NCI-H1105 (cell line): ENCODE measurements at places on chromosomes 5 and 9.

DNA sequence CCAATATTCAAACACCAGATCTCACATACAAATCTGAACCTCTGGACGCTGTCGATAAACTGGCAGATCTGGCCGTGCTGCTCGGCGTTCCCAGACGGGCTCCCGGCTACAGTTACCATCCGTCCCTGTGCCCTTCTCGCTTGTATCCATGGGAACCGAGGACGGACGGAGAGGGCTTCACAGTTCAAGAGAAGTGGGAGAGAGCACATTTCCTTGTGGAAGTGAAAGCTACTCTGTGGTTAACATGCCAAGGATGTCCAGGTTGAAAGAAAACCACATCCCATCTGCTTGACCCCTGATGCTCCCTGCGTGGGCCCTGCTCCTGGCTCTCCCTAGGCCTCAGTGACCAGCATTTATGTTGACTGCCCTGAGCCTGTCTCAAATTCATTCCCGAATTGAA lies 6.3 kb upstream of the DBN1 start:
- no peak for DNase-seq

- no peak for DNase-seq
Measured at GRCh38 chr5:418162-419121, 24.5 kb upstream of the EXOC3 start.

- no peak for DNase-seq
Measured at GRCh38 chr5:58902765-58903164, 319.9 kb downstream of the RAB3C start.

GRCh38 chr5:1796371-1797102 lies 3.1 kb downstream of the MRPL36 start:
- no peak for DNase-seq

GRCh38 chr9:35688558-35689541 lies 875 bp downstream of the TPM2 start:
- DNase-seq = no peak

DNA sequence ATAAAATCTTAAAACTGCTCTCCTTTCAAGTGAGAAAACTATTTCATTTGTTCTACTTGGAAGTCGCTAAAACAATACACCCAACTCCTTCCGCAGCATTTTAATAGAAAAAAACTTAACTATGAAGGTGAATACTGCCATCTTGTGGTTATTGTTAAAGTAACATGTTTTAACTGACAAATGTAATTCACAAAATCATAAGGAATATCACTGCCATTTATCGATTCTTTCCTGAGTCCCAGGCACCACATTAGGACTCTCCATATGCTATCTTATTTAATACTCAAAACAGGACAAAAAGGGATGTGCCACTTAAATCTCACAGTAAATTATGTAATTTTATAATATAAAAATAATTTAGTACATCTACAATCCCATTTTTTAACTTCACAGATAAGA lies 130.5 kb upstream of the ITGA1 start:
- DNase-seq = peak; percentile 60

DNA sequence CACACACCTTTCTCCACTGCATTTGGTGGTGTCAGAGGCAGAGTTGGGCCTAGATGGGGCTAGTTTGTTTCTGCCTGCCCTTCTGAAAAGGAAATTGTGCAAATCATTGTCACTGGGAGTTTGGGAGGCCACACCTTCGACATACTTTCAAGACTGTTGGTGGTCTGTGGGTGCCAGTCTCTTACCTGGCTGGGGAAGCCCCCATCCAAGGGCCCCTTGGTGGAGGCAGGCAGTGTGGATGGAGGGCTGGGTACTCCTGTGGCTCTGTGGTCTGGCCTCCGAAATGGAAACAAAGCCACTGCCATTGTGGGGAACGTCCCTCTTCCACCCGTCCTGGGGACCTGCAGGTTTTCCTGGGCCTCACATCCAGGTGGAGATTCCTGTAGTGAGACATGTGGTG lies 10.9 kb upstream of the PHYHD1 start:
- no peak for DNase-seq

DNA sequence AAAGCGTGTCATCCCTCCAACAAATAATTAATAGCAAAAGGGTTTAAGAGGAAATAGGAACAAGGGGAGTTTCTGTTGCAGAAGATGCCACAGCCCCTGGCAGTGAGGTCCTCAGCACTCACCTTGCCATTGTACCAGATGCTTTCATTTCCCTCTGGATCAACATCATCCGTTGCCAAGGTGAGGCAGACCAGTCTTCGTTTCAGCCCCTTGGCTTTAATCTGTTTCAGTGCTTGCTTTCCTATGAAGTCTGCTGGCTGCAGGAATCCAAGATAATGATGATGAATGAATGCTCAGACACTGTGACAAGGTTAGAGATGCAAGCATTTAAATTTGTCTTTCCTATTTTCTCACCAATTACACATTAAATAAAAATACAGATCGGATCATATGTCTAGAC lies 20.0 kb upstream of the ARSB start:
- no peak for DNase-seq

GRCh38 chr9:15308511-15308910 lies 1.5 kb upstream of the TTC39B start:
- no peak for DNase-seq

DNA sequence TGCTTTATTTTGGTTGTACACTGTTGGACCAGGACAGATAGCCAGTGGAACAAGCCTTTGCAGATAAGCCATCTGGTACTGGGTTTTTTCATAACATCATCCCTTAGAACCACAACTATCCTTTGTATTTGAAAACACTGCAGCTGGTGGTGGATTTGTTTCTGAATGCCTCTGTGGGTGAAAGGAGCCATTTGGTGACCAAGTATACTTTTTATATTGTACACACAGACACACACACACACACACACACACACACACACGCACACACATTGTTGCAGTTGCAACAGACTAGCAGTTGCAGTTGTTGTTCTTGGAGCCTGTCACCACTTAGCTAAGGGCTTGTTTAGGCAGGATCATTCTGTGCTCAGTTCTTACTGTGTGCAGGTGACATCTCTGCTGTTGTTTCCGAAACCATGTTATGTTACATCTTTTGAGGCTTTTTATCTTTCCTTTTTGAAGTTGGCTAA lies 22.9 kb upstream of the CAVIN4 start:
- peak; percentile 1 for DNase-seq

DNA sequence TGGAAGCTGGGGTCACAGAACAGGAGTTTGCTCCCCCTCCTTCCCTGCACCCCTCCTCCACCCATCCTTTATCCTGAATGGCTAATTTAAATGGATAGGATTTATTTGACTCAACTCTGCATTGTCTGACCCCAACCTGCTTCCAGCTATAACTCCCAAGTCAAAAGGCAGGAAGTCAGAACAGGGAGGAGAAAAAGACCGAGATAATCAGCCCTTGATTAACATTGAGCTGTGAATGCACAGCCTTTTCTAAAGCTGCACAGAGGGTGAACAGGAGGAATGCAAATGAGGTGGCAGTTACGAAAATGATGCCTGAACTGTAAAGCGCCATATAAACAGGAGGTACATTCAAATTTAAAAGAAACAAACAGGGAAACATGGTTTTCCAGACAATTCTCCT lies 152.8 kb downstream of the SPOCK1 start:
- DNase-seq = no peak

- no peak for DNase-seq
Measured at GRCh38 chr9:111897601-111898137, 1.1 kb downstream of the UGCG start.

DNA sequence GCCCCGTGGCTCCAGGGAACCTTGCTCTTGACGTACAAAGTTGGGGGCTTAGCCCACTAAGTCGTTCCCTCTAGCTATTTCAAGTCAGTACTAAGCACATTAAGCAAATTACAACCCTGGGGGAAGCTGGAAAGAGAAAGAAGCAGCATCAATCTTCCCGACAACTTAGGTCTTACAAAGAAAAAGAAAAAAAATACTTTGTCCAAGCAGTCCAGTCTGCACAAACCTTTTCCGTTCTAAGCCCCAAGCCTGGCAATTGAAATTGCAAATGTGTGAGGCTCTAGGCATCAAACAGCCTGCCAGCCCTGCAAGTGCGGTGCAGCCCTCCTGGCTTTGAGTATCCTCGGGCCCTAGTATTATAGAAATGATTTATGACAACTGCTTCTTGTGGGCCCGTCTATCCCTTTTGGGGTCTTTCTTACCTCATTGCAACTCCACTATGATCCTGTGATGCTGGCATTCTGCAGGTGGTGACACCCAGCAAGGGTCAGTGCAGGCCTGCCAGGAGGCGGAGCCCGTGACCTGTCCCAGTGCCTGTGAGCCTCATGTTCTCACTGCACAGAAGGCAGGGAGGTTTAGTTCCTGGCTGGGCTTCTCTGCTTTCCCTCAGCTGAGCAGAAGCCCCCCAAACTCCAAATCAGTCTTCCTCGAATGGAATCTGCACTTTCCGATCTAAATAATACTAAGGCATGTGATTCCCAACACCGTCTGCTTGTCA lies 232.3 kb upstream of the IRX2 start:
- no peak for DNase-seq

GRCh38 chr5:53039855-53040254 lies 50.7 kb downstream of the ITGA2 start:
- no peak for DNase-seq

DNA sequence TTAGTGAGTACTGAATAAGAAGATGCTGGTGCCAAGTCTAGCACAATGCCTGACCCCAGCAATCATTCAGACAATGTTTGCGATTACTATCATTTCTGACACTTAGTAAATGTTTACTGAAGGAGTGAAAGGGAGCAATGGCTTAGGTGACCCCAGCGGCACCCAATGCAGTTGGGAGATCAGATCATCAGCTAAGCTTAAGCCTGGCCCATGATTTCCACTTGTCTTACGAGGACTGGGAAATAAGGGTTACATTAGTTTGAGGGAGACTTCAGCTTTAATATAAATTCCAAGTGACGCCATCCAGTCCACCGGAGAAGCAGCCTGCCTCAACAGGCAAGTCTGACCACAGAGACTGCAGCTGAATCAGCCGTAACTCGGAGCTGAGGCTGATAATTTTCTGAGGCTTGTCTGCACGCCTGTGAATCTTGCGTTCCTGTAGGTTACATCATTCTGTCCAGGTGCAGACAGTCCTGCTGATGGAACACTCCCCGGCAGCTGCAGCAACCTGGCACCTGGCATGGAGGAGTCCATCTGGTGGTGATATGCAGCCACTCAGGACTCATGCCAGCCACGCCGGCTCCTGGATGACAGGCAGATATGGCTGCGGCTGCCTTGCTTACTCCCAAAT lies 34.9 kb upstream of the FGF1 start:
- peak; percentile 73 for DNase-seq

DNA sequence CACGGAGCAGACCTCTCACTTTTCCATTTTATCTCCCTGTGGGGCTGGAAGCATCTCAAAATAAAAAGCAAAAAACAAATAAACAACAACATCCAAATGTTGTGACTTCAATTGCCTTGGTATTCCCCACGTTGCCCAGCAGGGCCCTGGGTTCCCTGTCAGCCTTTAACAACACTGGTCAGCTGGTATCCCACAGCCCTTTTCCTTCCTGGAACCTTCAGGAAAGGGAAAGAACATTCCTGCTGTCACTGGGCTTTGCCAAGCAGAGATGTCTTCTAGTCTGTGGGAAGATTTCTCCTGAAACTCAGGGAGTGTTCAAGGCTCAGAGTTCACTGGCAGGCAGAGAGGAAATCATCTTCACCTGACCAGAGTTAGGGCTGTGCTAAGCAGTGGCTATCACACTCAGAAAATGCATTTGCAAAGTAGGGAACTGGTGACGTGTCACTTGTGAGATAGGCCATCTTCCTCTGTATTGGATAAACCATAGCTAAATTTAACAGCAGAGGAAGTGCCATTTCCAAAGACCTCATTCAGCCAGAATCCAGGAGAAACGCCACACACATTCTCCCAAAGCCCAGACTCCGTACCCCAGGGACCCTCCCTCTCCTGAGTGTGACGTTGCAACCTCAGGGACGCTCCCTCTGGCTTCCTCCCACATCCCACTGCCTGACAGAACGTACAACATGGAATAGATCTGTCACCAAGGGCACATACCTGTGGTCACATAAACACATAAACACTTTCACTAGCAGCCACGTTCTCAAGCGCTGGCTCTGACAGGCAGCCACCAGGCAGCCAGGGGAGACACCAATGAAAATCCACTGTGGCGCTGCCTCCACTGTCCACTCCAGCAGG lies 274.0 kb upstream of the DAPK1 start:
- no peak for DNase-seq

DNA sequence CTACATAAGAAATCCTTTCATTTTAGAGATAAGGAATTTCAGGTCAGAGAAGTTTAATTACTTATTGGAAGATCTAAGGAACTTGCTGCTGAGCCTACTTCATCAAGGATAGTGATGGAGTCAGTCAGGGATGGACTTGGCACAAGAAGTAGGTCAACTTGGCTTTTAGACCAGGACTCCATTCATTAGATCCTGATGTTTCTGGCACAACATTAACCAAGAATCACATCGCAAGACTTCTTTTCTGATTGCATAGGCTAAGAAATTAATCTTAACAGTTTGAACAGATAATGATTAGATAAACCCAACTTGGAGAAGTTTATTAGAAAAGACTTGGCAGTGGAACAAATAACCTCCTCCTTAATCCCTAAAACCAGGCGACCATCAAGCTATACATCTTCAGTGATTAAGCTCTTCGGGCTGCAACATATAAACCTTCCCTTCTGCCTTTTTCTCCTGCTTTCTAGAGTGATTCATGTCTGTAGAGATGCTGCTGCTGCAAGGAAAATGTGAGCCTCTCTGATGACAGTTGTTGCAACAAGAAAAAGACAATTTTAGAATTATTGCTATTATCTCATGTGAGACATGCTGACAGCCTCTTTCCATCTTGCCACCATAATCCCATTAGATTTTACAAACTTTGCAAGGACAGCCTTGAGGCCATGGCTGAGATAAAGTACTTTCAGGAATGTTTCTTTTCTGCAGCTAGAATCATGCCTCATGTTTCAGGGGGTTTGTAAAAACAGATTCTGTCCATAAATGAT lies 207.9 kb upstream of the SLC27A6 start:
- no peak for DNase-seq

- no peak for DNase-seq
Measured at GRCh38 chr9:114574438-114574837, 13.1 kb upstream of the ATP6V1G1 start.

GRCh38 chr9:89863141-89863540 lies 258.3 kb downstream of the GADD45G start:
- DNase-seq = no peak

DNA sequence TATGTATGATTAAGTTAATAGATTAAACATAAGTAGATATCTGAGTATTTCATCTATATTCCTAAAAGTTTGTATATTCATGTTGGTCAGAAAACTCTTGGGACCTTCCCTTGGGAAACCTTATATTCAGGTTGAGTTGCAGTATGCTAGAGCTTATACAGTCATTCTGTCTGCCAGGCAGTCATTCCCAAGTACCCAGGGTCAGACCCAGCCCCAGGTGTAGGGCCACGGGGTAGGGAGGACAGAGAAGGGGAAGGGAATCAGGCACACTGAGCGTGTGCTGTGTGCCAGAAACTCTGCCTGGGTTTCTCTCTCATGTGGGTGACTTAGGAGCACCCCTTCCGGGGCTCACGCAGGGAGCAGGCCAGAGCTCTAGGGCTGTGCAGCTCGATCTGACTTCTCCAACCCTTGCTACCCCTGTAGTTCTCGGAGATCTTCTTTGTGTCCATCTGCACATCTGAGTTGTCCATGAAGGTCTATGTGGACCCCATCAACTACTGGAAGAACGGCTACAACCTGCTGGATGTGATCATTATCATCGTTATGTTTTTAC lies 28.2 kb downstream of the CATSPER3 start:
- DNase-seq = no peak

GRCh38 chr9:74255489-74255984 lies 241.6 kb upstream of the RORB start:
- DNase-seq = no peak
